Common myeloid progenitor, CD34-positive (primary cell): ENCODE measurements at places on chromosomes 4 and X.

- no peak for DNase-seq
Measured at GRCh38 chrX:142616636-142617035, 409.1 kb upstream of the SPANXN4 start.

DNA sequence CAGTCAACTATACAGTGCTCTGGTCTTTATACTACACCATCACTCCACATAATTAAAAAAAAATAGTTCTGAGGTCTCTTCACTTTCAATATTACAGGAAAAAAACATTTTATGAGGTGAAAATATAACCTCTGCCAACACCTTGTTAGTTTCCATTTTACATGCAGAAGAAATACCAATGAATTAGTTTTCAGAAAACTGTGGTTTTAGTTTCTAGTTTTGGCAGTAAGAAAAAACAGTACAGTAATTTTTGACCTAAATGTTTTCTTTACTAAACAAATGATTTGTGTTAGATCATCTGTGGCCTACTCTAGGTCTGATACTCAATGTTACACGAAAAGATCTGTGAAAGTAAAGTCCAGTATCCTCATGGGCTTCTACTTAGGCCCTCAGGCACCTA, 10.0 kb downstream of the SULT1E1 start:
- DNase-seq: no peak

DNA sequence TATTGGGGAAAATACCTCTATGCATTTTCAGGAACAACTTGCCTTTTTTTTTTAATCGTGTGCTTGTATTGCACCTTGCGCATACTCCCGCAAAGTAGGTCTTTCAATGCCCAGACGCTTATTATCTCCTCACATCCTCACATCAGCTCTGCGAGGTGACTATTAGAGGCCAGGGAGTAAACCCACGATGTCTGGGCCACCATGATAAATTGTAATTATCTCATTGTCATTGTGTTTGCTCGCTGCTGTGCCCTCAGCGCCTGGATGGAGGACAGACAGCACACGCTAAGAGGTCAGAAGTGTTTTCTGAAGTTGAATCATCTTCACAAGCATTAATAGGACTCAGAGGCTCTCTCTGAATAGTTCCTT, 1.0 kb upstream of the RELL1 start:
- peak; percentile 76 for DNase-seq

- DNase-seq: no peak
Measured at GRCh38 chr4:138707746-138708677, 307.6 kb upstream of the NOCT start.

GRCh38 chrX:69107231-69107739, 58.0 kb downstream of the PJA1 start:
- DNase-seq: no peak

DNA sequence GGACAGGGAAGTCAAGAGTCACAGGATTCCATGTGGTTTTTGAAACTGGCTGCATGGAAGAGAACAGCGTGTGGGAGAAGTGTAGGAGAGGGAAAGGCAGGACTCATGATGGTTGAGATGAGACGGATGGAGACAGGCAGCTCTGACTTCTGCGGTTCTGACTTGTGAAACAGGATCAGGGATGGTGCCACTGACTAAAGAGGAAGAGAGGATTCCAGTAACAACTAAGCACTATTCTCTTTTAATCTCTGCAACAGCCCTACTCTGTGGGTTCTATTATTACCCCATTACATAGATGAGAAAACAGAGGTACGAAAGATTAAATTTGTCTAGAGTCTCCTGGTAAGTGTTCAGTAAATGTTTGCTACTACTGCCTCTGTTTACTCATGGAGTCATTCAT, 156.3 kb downstream of the CBR4 start:
- no peak for DNase-seq

GRCh38 chr4:48247142-48247877, 22.3 kb downstream of the TEC start:
- peak; percentile 61 for DNase-seq

GRCh38 chrX:97517763-97518162, 634.1 kb downstream of the RPA4 start:
- DNase-seq: no peak

DNA sequence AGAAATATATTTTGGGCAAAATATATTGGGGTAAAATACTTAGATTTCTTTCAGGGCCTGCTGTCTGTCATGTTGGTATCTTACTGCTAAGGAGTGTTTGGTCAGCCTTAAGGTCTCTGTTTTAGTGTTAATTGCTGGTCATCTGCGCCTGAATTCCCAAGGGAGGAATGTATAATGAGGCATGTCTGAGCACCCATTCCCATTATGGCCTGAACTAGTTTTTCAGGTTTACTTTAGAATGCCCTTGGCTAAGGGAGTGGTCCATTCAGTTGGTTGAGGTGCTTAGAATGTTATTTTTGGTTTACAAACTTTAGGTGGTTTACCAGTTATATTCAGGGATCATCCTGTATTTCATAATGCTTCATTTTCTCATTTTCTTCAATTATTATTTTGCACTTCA, 125.9 kb downstream of the CFAP299 start:
- no peak for DNase-seq
